ENCODE measurements at places on chromosomes 2 and 18.

DNA sequence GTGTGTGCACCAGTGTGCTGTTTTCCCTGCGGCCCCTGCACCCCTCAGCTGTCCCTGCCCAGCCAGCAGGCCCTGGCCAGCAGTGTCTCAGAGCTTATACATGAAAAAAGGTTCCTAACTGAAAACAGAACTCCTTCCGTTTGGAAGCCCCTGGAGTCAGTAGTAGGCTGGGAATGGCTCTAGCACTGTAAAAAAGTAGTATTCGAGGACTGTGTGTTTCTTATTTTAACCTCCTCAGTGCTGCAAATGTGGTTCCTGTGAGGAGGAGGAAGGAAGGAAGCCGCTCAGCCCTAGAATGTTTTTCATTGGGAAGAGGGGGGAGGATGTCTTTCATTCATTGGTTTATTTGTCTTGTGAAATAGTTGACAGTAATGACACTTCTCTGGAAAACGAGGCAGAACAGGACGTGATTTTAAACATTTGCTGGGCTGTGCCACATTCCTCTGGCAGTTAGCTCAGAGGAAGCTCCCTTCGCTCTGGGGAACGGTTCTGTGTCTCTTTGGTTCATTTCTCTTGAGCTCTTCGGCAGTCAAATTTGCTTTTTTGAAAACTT, 103.5 kb downstream of the SPTBN1 start:
- DNase-seq = peak; percentile 54

DNA sequence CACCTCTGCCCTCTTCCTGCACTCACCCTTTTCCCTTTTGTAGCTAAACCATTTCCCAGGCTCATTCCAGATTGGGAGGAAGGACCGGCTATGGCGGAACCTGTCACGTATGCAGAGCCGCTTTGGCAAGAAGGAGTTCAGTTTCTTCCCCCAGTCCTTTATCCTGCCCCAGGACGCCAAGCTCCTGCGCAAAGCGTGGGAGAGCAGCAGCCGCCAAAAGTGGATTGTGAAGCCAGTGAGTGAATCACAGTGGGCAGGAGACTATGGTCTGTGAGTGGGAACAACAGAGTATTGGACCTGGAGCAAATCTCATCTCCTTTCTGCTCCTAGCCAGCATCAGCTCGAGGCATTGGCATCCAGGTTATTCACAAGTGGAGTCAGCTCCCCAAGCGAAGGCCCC, 35.0 kb upstream of the CYP27A1 start:
- no peak for DNase-seq

DNA sequence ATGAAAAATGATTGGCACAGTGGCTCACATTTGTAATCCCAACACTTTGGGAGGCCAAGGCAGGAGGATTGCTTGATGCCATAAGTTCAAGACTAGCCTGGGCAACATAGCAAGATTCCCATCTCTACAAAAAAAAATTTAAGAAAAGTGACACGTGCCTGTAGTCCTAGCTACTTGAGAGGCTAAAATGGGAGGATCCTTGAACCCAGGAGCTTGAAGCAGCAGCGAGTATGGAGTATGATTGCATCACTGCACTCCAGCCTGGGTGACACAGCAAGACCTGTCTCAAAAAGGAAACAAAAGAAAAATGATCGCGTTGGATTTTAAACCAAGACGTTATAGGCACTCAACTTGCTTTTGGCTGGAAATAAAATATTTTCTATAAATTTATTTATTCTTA, 37.8 kb upstream of the CREB1 start:
- DNase-seq = no peak

DNA sequence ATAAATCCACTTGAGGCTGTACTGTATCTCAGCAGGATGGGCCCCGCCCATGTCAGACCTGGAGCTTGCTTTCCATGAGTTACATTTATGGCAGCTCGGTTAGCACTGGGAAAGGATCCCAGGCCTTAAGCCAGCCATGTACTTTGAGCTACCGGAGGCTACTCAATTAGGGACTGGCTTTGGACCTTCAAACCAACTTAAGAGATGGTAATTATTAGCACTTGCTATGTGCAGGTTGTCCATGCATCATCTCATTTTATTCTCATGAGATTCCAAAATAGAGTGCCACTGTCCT, 64.4 kb downstream of the ACTR2 start:
- DNase-seq = no peak

- DNase-seq = no peak
These were observed 98.8 kb downstream of the ZNF521 start for GRCh38 chr18:25253136-25253535.

GRCh38 chr2:186347472-186347871, 138.6 kb upstream of the ZC3H15 start:
- no peak for DNase-seq

DNA sequence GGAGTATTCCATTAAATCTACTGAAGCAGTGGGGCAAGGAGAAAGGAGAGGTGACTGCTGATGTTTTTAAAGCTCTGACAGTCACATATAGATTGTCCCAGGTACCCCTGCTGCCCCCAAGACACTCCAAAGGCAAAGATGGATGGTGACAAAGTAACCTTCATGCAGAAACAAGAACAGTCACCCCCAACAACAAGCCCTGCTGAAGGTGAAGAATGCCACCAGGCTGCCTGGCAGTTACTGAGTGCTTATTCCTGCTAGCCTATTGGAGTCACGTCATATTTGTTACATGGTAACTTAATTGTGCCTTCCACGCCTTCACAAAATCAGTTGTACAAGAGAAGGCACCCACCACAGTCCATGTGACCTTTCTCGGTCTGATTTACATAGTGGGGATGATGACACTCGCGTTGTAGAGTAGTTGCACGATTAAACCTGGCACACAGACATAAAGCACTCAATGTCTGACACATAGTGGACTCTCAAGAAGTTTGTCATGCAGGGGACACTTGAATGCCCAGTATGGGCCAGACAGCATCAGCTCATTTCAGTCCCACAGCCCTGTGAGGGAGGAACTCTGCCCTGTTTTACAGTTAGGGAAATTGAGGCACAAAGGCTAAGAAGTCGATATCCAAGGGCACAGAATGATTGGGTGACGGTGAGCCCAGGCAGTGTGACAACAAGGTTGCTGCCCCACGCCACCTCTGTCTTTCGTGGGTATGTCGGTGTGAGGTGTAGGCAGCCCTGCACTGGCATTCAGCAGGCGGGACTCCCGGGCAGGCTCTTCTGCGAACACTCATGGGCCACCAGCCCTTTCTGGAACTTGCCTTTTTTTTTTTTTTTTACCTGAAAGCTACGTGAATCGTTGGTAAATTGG, 62.7 kb downstream of the ZCCHC2 start:
- no peak for DNase-seq

Measured in AG09319 (cell line).